ENCODE measurements at places on chromosomes 5 and 9.

DNA sequence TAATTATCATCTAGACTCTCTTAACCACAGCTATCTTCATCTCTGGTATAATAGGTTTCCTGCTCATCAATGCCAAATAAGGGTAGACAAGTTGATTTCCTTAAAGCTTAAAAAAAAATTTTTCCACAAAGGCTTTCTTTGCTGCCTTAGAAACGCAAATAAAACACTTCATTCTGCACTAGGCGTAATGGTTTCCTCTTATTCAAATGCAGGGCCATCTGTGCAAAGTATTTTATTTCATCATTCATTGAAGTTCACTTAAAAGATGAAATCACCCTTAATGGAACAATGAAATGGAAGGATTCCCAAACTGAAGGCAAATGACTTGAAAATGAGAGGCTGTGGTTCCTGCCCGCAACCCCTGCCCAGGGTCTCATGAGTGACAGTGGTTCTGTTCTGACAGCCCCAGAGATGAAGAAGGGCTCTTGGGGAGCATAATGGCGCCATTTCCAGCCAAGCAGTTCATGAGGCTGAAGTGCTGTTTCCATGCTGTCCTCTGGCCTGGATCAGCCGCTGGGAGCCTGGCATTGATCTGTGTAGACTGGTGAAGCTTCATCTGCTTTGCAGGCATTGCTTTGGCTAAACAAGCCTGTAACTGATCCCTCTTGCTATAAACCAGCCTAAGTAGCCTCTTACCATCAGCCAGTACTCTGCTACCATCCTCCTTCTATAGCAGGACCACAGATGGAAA lies 276.9 kb upstream of the WWC1 start:
- no peak for DNase-seq

GRCh38 chr5:170327168-170327567 lies 29.6 kb upstream of the LCP2 start:
- no peak for DNase-seq

DNA sequence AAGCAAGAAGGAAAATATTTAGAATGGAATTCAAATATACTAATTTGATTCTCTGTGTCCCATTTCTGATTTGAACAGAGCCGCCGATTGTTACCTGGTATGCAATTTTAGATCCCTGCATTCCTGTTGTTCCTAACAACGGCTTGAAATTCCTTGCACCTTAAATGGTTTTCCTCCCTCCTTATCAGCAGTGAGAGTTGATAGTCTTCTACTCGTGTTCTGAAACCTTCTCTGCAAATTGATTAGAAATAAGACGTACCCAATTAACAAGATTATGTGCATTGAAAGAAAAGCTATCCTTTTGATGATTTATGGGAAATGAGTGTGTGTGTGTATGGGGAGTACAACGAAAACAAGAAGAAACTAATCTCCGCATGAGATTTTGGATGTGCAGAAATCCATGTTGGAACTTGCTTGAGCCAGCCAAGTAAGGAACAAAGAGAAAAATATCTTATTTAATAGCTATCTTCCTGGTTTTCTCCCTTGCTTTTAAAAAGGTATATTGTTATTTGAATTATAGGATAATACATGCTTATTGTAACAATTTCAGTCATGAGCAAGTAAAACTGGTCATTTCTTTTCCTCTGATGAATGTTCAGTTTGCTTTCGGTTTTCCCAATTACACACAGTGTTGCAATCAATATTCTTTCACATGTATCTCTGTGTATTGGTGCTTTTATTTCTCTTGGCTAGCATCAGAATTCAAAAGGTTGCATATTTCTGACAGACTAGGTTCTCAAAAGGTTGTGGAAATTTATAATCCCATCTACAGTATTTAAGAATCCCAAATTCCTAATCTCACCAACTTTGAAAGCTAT lies 211.1 kb upstream of the ACTBL2 start:
- no peak for DNase-seq

DNA sequence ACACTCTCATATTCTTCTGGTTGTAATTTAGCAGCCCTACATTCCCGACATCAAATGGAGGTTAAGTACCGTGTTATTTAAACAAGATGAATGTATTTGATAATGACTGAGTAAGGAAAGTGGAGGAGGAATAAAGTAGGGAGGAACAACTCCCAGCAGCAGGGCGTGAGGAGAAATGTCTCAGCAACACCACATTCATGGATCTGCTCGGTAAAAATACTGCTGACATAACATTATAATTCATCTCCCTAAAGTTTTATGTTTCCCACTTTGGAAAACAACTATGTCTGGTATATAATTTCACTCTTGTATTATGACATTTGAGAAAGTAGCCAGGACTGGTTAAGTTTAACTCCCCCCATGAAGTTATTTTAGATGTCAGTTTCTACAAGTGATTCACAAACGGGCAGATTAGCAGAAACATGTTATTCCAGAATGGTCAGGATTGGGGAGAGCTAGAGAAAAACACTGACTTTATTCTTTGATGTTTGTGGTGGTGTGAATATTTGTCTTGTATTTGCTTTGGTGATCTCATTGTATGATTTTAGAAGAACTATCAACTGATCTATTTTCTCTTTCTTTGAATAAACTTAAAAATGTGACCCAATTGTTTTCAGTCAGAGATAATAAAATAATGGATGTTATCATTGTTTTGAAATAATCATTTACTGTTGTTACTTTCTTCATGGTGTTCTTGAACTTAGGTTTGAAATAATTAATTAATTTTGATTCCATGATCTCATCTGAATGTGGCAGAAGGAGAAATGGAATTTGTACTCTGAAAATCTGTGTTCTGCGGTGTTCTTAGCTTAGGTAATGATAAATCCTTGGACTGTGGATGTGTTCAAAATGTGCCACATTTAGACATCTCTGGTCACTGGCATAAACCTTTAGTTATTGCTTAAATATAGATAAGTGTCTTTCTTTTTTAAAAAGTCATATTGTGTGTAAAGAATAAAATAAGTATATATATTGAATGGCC lies 303.6 kb upstream of the ZNF608 start:
- DNase-seq, result no peak

GRCh38 chr5:14476786-14477435 lies 104.7 kb upstream of the OTULINL start:
- DNase-seq, result no peak

DNA sequence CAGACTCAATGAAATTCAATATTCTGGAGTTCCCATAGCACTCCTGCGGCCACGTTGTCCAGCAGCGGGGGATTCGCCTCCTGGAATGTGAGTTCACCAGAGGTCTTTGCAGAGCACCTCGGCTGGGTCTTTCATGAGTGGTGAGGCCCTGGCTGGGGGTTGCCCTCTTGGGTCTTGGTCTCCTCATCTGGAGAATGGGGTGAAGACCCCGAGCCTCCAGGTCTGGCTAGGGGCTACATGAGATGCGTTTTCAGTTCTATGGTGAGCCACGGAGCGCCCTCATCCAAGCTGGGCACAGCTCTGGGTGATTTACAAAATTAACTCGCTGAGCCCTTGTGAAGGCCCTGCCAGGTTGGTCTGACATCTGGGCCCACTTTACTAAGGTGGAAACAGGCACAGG lies 37.5 kb upstream of the RXRA start:
- no peak for DNase-seq

DNA sequence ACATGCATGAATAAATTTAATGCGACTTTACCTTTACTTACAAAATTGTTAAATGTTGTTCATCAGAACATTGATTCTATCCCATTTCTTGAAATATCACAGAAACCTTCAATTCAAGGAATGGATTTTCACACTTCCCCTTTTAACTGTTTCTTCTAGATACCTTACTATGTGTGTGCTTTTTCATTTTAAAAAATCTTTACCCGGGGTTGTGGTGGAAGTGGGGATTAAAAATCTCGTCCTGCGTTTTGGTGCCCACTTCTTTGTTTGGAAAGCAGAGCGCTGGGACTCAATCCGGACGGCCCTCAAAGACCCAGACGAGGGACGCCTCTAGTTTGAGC lies 5.8 kb upstream of the MEF2C start:
- no peak for DNase-seq

GRCh38 chr5:176486189-176486757 lies 38.1 kb downstream of the FAF2 start:
- DNase-seq, result no peak

DNA sequence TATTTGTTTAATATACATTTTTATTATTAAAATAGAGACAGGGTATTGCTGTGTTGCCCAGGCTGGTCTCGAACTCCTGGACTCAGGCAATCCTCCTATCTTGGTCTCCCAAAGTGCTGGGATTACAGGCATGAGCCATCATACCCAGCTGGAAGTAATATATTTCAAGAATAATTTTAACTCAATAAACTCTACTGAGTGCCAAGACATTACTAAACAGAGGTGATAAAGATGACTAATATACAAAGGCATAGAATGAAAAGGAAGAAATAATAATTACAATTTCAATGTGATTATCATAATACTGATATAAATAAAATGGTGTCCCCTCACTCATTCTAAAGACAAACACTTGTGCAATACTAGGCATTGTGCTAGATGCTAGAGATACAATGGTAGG lies 13.9 kb downstream of the GOLPH3 start:
- DNase-seq, result no peak

- DNase-seq, result no peak
Observed at GRCh38 chr5:90690307-90690706, 131.7 kb downstream of the ADGRV1 start.

DNA sequence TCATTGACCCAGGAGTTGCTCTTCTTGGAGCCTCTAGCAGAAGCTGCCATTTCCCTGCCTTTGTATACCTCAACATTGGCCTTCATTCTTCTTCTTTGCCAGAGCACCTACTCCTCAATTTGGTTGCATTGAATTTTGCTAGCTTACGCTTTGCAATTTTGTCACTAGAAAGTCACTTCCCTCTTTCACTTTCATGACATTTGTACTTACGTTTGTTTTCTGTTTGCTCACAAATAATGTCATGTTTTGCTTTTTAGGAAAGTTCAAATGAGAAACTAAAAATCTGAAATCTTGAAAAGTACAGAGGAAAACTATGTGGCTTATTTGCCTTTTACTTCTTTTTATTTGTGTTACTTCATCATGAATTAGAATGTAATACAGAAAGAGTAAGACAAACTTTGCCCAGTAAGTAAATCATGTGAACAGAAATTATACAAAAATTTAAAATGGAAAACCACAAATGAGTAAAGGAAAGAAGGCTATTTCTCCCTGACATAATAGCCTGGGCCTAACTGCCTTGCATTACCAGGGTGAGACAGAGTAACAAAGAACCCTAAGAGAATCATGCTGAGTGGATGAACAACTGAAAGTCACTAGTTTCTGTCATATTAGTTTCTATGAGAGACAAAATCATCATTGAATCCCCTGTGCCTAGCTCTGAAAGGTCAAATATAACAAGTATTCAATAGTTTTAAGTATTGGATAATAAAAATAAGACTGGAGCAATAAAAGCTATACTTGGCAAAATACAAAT lies 7.4 kb upstream of the IFNA1 start:
- DNase-seq, result no peak

DNA sequence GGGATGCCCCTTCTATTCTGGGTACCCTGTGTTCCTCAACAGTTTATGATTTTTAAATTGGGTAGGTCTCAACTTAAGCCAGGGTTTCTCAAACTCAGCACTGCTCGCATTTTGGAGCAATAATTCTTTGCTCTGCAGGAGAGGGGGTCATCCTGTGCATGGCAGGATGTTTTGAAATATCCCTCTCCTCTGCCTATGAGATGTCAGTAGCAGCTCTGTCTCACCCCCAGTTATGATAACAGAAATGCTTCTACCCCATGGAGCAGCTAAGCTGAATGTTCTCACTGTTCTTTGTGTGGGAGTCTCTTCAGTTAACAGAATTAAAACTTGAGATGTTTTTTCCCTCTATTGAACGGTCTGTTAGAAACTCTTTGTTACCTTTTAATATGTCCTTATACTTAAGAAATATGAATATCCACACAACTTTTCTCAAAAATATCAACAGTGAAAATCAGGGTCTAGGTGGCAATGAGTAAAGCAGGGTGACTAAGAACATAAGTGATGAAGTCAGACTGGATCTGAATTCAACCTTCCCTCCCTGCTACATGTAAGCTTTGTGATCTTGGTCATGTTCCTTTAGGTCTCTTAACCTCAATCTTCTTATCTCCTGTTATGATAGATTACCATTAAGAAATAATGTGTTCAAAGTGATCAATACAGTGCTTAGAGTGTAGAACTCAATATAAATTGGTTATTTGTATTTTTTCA lies 89.0 kb downstream of the CAMK4 start:
- DNase-seq, result no peak

DNA sequence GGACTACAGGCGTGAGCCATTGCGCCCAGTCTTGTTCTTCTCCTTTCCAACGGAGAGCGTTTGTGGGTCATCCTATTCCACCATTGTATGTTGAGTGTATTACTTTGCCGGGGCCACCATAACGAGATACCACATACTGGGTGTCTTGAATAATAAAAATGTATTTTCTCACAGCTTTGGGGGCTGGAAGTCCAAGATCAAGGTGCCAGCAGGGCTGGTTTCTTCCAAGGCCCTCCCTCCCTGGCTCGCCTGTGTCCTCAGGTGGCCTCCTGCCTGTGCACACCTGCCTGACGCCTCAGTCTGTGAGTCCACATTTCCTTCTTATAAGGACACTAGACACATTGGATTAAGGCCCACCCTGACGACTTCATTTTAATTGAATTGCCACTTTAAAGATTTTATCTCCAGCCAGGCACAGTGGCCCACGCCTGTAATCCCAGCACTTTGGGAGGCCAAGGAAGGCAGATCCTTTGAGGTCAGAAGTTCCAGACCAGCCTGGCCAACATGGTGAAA lies 175.1 kb downstream of the C9orf50 start:
- no peak for DNase-seq

GRCh38 chr9:132743931-132744479 lies 73.7 kb downstream of the GTF3C4 start:
- no peak for DNase-seq

- DNase-seq, result no peak
Observed at GRCh38 chr5:107869438-107870115, 198.8 kb upstream of the EFNA5 start.

GRCh38 chr5:76537073-76537543 lies 86.1 kb downstream of the F2RL2 start:
- DNase-seq, result no peak

GRCh38 chr5:175214152-175214551 lies 229.8 kb downstream of the DRD1 start:
- no peak for DNase-seq

GRCh38 chr5:136076881-136077445 lies 48.2 kb downstream of the TGFBI start:
- no peak for DNase-seq

DNA sequence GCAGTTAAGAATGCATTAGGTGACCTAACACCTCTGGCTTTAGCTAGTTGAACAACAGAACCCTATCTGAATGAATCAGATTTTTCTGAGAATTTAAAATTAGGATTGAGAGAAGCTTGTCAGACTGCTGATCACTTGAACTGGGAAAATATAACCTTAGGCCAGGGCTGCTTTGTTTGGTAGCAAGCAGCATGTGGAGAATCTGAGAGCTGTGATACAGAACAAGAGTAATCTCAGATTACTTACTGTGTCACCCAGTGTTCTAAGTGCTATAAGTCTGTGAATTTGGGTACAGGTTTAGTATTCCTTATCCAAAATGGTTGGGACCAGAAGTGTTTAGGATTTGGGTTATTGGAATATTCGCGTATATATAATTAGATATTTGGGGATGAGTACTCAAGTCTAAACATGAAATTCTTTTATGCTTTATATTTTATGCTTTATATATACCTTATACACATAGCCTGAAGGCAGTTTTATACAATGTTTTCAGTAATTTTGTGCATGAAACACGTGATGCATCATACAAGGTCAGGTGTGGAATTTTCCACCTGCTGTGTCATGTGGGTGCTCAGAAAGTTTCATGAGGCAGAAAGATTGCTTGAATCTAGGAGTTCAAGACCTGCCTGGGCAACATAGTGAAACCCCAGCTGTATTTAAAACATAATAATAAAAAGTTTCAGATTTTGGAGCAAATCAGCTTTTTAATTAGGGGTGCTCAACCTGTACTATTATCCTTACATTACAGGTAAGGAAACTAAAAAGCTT lies 8.3 kb upstream of the CHD1 start:
- no peak for DNase-seq
